ENCODE measurements at places on chromosomes 11 and 22.

- no peak for DNase-seq
These were observed 1419.8 kb upstream of the TENM4 start for GRCh38 chr11:80860632-80861031.

DNA sequence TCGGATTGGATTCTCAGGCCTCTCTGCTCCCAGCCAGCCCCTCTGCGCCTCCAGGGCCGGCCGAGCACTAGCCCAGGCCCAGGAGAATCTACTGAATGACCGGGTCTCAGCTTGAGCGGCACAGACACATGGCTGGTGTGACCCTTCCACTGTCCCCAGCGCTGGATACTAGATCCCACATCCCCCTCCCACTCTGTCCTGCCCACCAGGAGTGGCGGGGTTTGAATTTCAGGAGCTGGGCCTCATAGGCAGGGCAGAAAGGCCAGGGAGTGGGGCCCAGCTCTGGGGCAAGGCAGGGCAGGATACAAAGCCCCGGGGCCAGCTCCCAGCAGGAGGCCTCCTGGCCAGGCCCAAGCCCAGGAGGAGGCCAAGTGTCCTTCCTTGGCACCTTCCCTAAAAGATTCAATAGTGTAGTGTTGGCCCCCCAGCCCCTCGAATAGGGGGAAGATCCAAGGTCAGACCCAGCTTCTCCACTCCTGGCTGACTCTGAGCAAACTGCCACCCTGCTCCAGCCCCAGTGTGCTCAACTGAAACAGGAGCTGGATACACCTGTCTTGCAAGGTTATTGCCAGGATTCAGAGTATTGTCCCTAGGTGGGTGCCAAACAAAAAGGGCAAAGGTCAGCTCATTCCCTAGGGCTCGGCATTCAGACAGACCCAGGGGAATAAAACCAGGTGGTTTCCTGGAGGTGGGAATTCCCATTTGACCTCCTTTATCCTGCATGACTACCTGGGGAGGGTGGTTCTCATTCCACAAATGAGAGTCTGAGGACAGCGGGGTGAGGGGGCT, 22.5 kb upstream of the TCF20 start:
- no peak for DNase-seq

DNA sequence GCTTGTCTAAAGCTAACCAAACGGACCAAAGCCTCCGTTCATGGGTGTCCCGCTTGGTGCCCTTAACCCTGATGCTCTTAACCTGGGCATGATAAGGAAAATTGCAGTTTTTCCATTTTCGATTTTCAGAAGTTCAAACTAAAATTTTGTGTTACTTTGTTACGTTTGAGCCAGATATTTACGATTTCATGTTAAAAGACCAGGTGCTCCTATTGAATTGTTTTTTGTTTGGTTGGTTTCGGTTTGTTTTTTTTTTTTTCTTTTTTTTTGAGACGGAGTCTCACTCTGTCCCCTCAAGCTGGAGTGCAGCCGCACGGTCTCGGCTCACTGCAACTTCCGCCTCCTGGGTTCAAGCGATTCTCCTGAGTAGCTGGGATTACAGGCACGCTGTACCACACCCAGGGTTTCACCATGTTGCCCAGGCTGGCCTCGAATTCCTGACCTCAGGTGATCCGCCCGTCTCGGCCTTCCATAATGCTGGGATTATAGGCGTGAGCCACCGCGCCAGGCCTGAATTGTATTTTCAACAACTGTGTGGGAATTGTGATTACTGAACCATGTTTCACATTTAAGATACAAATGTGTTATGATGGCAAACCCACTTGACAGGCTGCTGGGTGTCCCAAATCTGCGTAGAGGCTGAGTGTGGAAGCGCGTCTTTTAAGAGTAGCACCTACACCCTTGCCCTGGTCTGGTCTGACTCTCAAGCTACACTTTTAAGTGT, 864 bp upstream of the USP28 start:
- DNase-seq, result no peak

DNA sequence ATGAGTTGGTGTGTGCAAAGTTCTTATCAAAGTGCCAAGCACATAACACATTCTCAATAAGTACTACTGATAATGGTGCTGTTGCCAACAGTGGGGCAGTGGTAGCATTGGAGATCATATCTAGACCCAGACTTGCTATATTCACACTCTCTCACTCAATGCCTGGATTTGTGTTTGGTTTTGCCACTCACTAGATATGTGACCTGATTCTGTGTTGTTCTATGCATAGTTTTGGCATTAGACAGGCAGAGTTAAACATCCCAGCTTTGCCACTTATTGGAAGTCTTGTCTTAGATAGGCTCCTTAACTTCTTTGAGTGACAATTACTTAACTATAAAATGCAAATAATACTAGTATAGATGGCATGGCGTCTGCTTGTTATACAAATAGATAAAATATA, 642.6 kb upstream of the CCDC179 start:
- DNase-seq, result no peak

DNA sequence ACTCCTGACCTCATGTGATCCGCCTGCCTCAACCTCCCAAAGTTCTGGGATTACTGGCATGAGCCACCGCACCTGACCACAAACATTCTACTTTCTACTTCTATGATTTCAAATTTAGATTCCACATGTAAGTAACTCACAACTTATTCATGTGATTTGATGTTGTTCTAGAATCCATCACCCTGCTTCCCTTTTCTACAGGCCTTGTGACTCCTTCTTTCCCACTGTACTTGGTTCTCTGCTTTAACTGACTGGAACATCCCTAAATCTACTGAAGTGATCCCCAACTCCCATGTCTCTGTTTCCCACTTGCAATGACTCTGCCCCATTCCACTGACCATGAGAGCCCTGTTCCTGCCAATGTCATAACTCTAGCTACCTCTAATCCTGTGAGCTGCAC, 25.7 kb upstream of the MRPL17 start:
- DNase-seq, result no peak

DNA sequence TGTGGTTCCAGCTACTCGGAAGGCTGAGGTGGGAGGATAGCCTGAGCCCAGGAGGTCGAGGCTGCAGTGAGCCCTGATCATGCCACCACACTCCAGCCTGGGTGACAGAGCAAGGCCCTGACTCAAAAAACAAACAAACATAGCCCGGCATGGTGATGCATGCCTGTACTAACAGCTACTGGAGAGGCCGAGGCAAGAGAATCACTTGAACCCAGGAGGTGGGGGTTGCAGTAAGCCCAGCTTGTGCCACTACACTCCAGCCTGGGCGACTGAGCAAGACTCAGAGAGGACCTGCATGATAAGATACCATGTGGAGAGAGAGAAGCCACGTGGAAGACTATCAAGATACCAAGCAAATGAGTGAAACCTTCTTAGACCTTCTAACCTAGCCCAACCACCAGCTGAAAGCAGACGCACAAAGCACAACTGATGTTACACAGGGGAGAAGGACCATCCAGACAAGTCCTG, 36.1 kb downstream of the AMBRA1 start:
- peak; percentile 31 for DNase-seq

- DNase-seq, result peak; percentile 46
These were observed 33.0 kb downstream of the PTPRJ start for GRCh38 chr11:48013269-48013901.

GRCh38 chr11:26715133-26715532, 6.7 kb downstream of the SLC5A12 start:
- DNase-seq, result no peak

DNA sequence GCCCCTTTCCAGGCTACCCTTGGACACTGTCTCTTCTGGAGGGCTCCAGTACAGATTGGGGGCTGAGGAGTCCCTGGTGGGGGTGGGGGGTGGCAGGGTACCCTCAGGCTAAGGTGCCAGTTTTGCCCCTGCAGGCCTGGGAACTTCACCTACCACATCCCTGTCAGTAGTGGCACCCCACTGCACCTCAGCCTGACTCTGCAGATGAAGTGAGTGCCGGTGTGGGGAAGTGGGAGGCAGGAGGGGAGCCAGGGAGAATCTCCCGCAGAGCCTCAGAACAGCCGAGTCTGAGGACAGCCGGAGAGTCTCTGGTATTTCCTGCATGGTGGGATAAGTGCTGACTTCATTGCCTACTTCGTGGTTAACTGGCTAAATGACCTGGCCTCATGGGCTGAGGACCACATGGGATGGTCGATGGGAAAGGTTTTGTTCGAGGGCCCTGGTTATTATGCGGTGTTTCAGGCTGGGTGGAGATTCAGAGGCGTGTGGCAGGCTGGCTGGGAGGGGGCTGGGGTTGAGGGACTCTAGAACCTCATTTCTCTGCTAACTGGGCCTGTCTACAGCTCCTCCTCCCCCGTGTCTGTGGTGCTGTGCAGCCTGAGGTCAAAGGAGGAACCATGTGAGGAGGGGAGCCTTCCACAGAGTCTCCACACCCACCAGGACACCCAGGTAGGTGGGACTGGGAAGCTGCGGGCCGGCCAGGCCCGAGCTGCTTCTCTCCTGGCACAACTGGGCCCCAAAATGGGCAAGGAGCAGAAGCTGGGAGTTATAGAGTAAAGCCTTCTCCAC, 8.5 kb downstream of the TMEM258 start:
- no peak for DNase-seq

DNA sequence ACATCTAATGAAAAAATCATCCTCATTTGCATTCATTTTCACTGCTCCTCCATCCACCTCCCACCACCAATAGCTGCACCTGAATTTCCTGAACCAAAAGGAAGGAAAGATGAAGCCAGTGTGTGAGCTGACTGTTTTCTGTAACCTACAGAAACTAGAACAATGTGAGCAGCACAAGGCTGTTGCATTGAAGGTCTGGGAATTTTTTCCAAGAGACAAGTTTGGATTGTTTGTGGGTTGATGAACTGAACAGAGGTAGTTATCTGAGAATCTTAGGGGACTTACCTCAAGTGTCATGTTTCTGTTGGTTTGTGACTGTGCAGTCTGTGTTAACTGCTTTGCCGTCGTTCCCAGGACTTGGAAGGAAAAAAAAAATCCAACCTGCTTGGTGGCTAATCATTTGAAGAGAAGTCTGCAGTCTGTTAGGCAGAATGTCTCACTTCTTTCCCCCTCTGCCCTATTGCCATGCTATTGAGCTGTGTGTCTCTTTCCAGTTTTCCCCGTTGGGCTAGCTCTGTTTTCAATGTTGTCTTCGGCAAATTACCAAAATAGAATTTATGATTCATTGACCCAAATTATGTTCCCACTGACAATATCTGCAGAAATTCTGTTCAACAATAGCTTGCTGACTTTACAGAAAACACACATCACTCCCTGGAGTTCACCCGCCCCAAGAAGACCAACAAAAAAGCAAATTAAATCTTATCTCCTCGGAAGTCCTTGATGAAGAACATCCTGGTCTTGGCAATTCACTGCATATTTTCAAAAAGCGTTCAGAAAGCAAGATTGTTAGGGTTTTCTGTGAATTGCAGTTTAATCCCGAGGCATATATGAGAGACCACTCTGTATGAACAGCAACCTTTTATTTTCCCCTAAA, 76.0 kb downstream of the SC5D start:
- DNase-seq, result no peak

- no peak for DNase-seq
These were observed 84.7 kb downstream of the DGCR2 start for GRCh38 chr22:19037282-19038163.

GRCh38 chr22:19921544-19922081, 20.0 kb upstream of the COMT start:
- DNase-seq, result no peak

GRCh38 chr11:44445500-44446365, 119.7 kb upstream of the CD82 start:
- peak; percentile 65 for DNase-seq

DNA sequence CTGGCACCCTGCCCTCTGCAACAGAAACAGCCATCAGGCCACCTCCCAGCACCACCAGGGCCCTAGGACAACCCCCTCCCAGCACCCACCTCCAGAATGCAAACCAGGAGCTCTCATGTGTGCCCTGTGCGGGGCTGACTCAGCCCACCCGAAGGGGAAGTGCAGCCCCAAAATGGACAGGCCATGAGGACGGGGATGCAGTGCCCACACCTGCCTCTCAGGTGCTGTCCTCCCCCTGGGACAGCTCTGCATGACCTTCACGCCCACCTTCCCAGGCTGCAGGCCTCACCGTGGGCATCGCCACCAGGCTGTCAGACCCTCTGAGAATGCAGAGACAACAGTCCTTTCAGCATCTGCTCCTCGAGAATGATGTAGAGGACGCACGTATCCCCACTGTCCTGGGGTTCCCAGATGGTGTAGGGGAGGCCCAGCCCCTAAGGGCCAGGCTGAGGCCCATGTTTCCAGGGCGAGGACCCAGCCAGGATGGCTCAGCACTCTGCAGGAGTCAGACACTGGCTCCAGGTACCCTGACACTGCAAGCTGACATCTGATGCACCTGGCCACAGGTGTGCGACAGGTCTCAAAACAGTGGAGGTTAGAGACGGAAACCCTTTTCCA, 13.5 kb downstream of the MOB2 start:
- DNase-seq, result no peak

- DNase-seq, result no peak
These were observed 553 bp downstream of the NAALAD2 start for GRCh38 chr11:90135016-90135415.

DNA sequence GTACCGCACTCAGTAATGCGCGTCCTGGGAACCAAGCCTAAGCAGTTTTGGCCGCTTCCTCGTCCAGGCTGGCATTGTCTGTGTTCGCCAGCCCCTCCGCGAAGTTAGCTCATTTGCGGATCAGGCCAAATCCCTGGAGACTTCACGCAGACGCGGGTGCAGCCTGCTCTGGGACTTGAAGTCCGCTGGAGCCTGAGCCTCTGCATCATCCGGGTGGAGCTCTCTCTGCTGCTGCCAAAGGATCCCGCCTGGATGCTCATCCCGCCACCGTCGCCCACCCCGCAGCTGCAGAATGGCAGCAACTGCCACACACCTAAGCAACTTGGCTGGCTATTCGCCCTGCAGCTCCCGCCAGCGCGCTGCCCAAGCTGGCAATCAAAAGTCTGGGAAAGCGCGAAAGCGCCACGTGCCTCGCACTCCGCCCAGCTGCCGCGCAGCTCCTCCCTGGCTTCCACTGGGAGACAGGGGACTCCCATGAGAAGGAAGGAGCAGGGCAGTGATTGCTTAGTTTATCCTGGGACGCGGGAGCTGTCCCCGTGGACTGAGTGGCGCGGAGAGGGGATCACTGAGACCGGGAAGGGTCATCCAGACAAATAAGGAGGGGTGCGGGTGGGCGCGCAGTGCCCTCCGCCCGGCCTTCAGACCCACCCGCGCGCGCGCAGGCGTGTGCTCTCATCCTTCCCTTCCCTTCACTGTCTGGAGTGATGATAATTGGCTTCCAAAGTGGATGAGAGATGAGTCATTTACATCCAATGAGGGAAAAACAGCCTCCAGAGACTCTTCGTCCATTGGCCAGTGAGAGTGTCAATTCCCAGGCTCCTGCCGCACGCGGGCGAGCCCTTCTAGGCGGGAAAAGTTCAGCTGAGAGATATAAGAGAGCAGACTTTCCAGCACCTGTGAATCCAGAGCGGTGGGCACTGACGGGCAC, 23.2 kb upstream of the GLYATL1B start:
- no peak for DNase-seq
